ENCODE measurements at places on chromosomes 4 and X.

- no peak for DNase-seq
Measured at GRCh38 chr4:41207291-41207831, 7.0 kb downstream of the APBB2 start.

- no peak for DNase-seq
Measured at GRCh38 chr4:18980516-18981233, 959.1 kb upstream of the LCORL start.

DNA sequence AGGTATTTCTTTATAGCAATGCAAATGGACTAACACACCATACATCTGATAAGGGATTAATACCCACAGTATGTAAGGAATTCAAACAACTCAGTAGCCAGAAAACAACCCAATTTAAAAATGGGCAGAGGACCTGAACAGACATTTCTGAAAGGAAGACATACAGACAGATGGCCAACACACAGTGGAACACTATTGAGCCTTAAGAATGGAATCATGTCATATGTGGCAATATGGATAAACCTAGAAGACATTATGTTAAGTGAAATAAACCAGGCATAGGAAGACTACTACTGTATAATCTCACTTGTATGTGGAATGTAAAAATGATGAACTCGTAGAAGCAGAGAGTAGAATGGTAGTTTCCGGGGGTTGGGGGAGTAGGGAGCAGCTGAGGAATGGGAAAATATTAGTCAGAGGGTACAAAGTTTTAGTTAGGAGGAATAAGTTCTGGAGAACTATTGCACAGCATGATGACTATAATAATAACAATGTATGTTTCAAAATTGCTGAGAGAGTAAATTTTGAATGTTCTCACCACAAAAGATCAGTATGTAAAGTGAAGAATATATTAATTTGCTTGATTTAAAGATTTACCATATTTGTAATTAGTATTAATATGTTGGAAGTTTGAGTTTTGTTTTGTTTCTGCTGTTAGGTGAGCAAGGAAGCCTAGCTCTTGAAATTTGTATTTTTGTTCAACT lies 25.2 kb downstream of the WDR44 start:
- no peak for DNase-seq

DNA sequence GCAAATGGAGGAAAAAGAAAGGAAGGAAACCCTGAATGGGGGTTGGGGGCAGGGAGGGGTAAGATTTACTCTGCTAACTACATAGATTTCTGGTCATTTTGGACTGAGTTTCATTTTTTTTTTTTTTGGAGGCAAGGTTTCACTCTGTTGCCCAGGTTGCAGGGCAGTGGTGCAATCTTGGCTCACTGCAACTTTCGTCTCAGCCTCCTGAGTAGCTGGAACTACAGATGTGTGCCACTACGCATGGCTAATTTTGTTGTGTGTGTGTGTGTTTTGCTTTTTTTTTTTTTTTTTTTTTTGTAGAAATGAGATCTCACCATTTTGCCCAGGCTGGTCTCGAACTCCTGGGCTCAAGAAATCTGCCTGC lies 223.5 kb downstream of the APBB2 start:
- no peak for DNase-seq

GRCh38 chrX:7514871-7515599 lies 327.9 kb upstream of the VCX start:
- DNase-seq = no peak

DNA sequence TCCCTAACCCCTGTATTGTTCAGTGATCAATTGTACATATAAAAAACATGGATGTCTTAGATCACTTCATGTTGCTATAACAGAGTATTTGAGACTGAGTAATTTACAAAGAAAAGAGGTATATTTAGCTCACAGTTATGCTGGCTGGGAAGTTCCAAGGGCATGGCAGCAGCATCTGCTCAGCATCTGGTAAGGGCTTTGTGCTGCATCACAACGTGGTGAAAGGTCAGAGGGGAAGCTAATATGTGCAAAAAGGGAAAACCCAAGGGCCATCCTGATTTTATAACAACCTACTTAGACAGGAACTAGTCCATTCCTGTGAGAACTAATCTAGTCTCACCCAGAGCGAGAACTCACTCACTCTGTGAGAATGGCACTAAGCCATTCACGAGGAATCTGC lies 128.2 kb upstream of the OTUD4 start:
- no peak for DNase-seq

DNA sequence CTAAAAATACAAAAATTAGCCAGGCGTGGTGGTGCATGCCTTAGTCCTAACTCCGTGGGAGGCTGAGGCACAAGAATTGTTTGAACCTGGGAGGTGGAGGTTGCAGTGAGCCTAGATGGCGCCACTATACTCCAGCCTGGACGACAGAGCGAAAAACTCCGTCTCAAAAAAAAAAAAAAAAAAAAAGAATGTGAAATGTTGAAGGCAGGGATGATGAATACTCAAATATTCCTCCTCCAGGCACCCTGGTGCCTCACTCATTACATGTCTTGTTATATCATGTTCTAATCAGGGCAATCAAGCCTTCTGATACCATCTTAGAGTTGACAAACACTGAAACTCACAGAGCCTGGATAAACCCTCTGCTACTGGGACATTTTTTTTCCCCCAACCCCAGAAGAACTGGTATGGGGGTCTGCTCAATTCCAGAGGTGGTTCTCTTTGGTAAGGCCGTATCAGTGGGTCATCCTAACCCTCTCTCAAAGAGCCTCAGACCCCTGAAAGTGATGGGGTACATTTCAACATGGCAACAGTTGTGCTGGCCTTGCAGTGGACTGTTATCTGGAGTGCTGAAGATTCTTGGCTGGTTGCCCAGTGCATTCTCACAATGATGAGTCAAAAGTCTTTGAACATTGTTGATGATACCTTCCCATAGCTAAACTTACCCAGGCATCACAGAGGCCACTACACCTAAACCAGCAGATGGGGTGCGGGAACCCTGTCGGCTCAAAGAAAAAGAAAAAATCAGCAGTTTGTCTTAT lies 2.4 kb upstream of the SH3KBP1 start:
- no peak for DNase-seq

DNA sequence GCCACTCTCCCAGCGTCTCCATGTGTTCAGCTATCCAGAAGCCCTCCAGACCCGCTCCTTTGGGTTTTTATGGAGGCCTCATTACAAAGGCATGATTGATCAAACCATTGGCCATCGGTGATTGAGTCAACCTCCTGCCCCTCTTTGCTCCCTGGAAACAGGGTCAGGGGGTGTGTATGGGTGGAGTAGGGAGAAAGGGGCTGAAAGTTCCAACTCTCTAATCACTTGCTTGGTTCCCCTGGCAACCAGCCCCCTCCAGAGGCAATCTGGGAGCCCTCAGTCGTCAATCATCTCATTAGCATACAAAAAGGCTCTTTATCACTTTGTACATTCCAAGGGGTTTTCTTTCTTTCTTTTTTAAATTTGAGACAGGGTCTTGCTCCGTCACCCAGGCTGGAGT lies 2.3 kb downstream of the TRIM2 start:
- DNase-seq = no peak

GRCh38 chr4:23920296-23920695 lies 30.4 kb upstream of the PPARGC1A start:
- no peak for DNase-seq

- no peak for DNase-seq
Measured at GRCh38 chr4:100041646-100042045, 91.6 kb upstream of the H2AZ1 start.

DNA sequence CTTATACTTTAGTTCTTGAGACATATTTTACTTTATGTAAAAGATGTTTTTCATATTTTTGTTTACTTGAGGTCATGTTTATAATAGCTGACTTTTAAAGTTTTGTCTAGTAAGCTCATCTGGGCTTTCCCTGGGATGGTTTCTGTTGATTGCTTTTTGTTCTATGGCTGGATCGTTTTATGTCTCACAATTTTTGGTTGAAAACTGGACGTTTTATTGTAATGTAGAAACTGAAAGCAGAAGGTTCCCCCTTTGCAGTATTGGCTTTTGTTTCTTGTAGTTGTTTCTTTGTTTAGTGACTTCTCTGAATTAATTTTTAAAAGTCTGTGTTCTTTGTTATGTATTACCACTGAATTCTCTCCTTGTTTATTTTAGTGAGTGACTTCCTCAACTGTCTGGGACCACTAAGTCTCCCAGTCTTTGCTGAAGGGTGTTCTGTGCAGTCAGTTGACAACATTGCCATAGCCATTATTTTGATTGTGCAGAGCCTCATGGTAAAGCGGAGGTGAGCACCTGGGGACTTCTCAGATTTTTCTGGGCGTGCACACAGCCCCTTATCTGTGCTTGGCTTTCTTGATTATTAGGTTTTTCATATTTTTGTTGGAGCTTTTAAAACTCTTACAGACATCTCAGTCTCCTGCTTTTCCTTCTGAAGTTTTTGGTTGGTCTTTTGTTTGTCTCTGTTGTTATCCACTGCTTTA lies 31.0 kb downstream of the KDM6A start:
- no peak for DNase-seq

DNA sequence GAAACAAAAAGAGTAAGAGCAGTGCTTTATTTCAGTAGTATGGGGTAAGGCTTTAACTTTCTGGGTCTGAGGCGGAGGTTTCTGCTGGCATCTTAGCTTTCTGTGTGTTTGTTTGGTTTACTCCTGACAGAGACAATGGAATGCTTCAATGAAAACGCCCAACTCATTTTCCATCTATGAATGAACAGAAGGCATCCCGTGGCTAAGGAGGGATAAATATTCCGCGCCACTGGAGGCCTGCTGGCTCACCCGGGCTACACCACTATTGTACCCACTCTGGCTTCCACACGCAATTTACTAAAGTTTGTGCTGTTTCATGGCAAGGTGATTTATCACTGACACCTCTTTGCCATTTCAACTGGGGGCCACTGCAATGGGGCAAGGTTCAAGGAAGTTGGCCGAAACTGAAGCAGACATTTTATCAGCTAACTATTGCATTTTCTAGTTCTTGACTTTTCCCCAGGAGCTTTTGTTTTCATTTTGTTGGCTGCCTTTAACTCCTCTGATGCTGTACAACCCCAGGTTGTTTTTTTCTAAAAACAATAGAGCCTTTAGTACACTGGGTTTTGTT lies 32.8 kb upstream of the PPARGC1A start:
- DNase-seq = no peak

GRCh38 chrX:118839334-118839958 lies 15.8 kb downstream of the ZCCHC12 start:
- DNase-seq = peak; percentile 85

DNA sequence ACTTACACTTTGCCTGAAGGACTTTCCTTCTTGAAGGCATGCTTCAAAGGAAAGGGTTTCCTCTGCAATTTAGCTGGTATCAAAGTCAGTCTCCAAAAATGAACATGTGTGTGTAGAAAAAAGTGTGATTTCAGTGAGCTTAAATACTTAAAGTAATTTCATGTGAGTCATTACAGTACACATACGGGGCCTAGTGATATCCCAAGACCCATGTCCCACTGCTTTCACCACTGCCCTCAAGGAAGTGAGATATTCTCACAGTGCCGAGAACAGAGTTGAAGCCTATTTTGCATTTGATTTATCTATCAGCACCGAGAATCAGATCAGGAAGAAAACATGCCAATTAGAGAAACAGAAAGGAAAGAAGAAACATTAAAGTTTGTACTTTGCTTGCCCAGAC lies 61.0 kb downstream of the CHST7 start:
- DNase-seq = no peak

DNA sequence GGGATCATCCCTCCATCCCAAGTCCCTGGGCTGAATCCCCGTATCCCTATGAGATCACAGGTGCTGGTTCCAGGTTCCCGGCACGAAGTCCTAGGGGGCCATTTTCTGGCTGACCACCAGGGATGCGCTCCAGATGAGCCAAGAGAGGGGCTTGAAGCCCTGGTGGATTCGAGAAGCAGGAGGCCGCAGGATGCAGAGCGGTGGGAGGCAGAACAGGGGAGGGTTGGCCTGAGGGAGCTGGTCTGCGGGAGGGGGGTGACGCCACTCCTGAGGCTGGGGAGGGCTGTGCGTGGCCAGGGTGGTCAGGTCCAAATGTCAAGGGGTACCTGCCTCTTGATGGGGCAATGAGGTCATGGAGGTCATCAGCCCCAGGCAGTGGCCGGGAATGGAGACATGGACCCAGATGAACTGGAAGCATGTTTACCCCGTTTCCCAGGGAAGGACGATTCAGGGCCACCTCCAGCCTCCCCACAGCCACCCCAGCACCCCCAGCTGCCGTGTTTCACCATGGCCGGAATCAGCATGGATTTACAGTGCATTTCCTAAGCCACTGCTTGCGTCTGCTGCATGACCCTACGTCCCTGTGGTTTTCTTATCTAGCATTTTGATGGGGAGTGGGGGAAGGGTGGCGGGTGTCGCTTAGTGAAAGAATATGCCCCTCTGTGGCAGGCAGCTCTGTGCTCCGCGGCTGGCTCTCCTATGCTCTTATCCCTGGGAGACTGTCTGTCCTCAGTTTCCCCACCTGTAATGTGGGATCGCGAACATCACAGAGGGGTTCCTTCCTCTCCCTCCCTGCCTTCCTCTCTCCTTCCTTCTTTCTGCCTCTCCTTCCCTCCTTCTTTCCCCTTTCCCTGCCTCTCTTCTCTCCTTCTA lies 17.0 kb upstream of the HTRA3 start:
- DNase-seq = no peak

GRCh38 chr4:91596718-91597117 lies 707.0 kb upstream of the GRID2 start:
- DNase-seq = no peak

All from caudate nucleus (tissue), 63 donors.